Activated CD8-positive, alpha-beta T cell treated with anti-CD3 and anti-CD28 coated beads, Interleukin-2, amount 10 ng/mL, durations not matched to agents 7 days and 5 days (primary cell): ENCODE measurements at places on chromosomes 2 and 18. TPM values are rescaled to one million over a fixed set of nuclear protein-coding genes. Genes with fewer than 3 reads are reported as not detected.

DNA sequence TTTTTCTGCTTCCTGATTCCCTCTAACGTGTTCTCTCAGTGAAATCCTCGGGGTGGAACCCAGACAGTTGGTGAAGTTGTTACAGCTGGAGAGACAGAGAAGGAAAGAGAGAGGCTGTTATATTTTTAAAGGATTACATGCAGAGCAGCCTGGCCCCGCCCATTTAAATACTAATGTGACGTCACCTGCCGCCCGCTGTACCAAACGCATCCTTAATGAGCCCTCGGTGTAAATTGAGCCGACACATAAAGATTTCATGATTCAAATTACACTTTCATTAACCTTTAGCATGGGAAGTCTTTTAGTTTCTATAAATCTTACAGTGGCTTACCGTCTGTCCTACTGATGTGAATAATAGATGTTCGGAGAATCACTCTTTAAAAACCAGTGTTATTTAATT is 164.0 kb upstream of the SIX3 start:
- no peak for DNase-seq

DNA sequence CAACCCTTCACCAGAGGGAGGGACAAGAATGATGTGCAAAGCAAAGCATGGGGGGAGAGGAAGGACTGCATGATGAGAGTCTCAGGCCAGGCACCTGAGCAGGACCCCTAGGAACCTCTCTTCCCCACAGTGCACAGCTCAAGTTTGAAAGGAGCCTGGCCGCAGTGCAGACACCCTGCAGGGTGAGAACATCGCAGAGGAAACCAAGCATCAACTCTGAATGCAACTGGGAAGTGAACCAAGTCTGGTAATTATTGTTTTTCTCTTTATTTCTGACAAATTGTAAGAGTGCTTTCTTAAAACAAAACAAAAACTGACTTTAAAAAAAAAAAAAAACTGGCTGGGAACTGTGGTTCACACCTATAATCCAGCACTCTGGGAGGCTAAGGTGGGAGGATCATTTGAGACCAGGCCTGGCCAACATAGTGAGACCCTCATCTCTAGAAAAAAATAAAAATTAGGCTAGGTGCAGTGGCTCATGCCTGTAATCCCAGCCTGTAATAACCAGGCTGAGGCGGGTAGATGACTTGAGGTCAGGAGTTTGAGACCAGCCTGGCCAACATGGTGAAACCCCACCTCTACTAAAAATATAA is 15.3 kb downstream of the NPC1 start:
- no peak for DNase-seq

OSR1 gene
- total RNA-seq: not detected

DNA sequence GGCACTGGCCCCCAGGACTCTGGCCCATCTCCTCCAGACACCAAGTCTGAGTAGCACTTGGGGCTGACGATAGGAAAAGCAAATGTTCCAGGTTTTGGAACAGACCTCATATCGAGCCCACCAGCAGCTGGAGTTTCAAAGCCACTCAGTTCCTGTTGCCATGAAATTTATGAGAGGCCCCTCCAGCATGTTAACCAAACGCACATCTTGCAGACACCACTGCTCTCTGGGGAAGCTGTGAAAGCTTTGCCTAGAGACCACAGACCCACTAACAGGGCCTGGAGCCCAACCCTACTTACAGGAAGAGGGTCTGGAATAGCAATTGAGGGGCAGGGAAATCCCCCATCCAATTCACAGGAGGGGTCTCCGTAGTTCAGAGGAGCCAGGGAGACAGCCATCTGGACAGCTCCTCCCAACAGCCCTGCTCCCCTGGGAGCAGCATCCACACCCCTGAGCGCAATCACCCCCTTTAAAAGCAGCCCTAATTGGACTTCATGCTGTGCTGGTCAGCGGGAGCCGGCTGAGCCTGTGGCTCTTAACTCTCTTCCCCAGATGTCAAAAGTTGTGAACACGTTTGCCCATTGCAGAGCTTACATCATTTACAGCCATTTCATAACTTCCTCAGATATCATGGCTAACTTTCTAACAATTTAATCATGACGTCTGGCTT is 81.3 kb downstream of the TGFA start:
- no peak for DNase-seq

GTF3C2 gene
- total RNA-seq: 60.9 TPM

MROH2A gene
- total RNA-seq: not detected

GRCh38 chr2:221402072-221402471 is 170.0 kb downstream of the EPHA4 start:
- no peak for DNase-seq

PLEKHH2 gene
- total RNA-seq: 0.32 TPM

PECR gene
- 29.0 TPM for total RNA-seq

GRCh38 chr2:146544701-146545100 is 1300.1 kb upstream of the ACVR2A start:
- DNase-seq: no peak

DNA sequence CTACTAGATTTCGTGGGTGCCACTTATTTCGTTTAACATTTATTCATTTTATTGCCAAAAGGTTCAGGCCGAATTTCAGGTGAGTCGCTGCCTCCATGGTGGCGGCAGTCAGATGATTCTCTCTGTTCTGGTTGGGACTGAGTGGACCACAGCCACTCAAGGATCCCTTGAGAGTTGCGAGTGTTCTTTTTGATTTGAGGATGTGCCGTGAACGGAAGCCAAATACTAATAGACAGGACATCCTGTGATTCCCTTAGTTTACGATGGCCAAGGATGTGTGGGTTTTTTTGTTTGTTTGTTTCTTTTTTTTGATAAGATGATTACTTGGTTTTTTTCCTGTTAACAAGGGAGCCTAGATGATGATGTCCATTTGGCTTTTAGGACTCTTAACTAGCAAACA is 13.2 kb downstream of the MAPRE2 start:
- DNase-seq: no peak

DNA sequence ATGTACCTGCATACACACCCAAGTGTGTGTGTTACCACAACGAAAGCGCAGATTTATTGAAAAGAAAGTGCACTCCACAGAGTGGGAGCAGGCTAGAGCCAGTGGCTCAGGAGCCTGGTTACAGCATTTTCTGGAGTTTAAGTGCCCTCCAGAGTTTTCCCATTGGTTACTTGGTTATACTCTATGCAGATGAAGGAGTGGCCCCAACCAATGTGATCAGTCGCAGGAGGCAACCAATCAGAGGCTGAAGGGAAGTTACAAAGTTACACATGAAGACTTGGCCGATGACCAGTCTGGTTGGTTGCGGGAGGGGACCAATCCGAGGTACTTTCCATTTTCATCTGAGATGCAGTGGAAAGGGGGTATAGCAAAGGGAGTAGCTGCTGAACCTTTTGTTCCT is 13.5 kb upstream of the PRLH start:
- no peak for DNase-seq

- no peak for DNase-seq
Measured at GRCh38 chr2:37085731-37086147, 1.4 kb downstream of the GPATCH11 start.

RNF152 gene
- not detected for total RNA-seq

GRCh38 chr2:238863231-238863630 is 15.3 kb downstream of the TWIST2 start:
- no peak for DNase-seq

DNA sequence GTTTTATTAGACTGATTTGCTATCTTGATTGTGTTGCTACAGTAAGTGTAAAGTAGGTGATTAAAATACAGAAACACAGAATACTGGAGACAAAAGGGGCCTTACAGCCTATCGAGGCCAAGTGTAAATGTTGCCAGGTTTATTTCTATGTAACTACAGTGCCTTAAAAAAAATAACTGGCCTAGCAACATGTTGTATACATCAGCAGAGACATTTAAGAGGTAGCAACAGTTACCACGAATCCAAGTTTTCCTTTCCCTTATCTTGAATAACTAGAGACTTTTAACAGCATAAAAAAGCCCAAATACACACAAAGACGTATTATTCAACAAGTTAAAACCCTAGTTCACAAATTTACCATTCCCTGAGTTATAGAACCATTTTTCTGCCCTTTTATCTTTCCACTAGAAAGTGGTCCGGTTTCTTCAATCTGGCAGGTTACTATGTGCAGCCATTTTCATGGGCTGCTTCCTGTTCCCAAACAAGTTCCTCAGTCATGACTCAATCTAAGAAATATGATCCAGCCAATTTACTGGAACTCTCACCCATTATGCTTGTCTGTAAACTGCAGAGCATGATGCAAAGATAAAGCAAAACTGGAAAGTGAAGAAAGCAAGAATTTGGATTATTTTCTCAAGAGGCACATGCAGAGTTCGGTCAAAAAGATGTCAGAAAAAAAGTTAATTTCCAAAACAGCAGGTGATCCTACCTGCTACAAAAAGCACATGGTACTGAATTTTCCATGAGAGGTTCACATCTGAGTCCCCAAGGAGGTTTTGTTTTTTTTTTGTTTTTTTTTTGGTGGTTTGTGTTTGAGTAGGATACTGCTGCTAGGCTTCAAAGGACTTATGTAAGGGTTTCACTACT is 22.2 kb downstream of the NFE2L2 start:
- DNase-seq: no peak

DNA sequence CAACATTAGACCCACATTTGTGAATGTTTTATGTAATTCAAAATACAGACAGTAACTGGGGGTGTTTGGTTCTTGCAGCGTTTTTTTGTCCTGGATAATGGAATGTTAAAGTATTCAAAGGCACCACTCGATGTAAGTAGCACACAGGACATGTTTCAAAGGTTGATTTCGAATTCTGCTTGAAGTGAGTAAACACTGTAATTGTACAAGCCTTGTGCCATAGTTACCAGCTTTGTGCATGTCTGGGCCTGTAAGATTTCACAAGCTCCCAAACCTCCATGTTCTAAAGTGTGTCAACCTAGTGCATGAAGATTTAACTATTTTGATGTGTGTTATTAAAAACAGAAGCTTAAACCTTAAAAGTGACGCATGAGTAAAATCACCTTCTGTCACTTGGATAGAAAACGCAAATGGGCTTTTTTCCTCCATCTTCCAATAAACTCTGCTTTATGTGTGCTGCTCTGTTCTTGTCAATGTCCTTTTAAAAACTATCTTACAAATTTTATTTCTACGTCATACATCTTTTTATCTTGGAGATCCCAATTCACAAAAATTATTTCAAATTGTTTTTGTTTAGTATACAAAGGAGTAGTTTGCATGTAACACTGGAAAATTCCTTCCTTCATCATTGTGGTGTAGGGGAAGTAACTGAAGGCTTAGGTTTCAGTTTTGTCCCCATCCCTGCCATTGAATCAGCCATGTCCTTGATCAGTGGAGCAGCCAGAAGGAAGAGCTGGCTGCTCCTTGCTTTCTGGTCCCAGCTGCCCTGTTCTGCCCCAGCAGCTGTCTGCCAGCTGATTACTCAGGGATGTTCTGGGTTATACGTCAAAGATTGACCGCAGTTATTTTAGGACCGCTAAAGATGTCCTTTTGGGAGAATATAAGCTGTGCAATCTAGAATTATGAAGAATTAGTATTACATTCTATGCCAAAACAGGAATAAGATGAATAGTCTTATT is 119.2 kb downstream of the PRKRA start:
- no peak for DNase-seq

- no peak for DNase-seq
Measured at GRCh38 chr2:65864619-65865018, 432.2 kb upstream of the SPRED2 start.

GRCh38 chr2:102891296-102891695 is 129.5 kb downstream of the TMEM182 start:
- no peak for DNase-seq

UBE2F gene
- 70.2 TPM for total RNA-seq

SCN1A gene
- not detected for total RNA-seq

DNA sequence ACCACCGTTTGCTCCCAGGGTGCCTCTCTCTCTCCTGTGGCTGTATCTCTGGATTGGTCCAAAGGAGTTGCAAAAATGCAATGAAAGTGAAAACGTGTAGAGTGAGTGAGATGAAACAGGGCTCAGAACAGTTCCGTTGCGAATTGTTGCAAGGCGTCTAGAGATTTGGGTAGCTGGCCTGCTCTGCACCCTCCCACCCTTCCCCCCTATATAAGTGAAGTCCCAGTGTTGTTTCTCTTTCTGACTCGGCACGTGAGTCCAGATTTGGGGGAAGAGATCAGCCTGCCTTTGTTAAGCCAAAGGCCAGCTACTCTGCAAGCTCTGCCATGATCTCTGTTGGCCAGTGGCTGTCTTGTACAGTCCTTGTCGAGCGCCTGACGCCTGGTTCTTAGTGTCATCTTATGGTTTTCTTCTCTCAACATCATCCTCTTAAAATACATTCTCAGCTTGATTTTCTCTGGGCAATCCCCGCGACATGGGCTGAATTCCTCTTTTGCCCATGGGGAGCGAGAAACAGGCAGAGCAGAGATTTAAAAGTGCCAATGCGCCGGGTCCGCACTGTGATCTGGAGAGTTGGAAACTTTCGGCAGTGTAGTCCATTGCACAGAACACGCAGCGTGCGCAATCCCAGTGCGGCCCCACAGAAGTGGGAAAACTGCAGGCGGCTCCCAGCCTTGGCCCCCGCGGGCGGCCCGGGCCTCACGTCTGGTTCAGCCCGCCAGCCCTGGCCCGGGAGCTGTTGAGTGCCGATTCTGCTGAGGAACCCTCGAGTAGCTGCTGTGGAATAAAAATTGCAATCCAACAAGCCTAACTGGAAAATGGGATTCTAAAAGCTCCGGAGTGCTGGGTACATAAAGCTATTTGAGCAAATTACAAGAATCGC is 9.3 kb downstream of the MEIS1 start:
- DNase-seq: no peak

DNA sequence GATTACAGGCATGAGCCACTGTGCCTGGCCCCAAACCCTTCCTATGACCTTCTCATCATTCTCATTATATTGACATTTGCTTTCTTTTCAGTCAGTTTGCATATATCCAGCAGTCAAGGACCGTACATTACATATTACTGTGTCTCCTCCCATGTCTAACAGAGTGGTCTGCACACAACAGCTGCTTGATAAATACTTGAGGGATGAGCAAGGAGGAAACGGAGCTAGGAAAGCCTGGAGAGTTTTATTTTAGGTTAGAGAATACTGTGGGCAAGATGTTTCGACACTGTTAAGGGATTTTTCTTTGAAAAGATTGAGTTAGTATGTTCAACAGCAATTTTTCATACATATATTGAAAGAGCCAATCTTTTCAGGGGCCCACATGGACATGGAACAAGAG is 76.2 kb upstream of the CHRNA1 start:
- no peak for DNase-seq

ACOXL gene
- not detected for total RNA-seq

GATA6 gene
- not detected for total RNA-seq

TRABD2A gene
- total RNA-seq: 73.2 TPM

GALNT14 gene
- not detected for total RNA-seq

LRP2 gene
- total RNA-seq: 0.03 TPM
